ENCODE measurements at places on chromosomes 7 and 10.

DNA sequence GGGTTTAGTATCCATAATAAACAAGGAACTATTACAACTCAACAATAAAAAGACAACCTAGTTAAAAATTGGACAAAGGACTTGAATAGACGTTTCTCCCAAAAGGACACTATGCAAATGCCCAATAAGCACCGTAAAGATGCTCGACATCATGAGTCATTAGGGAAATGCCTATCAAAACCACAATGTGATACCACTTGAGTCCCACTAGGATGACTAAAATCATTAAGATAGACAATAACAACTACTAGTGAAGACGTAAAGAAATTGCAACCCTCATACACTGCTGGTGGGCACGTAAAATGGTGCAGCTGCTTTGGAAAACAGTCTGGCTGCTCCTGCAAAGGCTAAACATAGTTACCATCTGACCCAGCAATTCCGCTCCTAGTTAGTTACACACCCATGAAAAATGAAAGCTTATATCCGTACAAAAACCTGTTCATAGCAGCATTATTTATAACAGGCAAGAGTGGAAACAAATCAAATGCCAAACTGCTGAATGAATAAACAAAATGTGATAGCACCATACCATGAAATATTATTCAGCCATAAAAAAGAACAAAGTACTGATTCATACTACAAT is 17.3 kb downstream of the CCDC3 start:
- no peak for DNase-seq

GRCh38 chr7:82789883-82790609 is 346.5 kb upstream of the CACNA2D1 start:
- DNase-seq, result no peak

GRCh38 chr7:50663396-50664102 is 98.3 kb upstream of the DDC start:
- no peak for DNase-seq

DNA sequence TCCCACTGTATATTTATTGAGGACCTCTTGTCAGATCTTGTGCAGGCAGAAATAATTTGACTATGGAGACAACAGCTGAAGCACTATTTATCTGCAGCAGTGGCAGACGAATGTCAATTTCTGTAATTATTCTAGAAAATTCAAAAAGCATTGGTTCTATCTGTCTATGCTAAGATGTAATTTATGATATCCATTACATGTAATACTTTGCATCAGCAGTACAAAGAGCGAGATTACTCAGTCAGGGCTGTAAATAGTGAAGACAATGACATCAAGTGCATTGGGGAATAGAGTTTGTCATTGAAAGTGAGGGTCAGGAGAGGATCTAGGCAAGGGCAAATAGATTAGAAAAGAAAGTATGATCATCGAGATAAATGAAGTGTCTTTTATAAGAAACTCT is 508.2 kb downstream of the ZWINT start:
- no peak for DNase-seq

DNA sequence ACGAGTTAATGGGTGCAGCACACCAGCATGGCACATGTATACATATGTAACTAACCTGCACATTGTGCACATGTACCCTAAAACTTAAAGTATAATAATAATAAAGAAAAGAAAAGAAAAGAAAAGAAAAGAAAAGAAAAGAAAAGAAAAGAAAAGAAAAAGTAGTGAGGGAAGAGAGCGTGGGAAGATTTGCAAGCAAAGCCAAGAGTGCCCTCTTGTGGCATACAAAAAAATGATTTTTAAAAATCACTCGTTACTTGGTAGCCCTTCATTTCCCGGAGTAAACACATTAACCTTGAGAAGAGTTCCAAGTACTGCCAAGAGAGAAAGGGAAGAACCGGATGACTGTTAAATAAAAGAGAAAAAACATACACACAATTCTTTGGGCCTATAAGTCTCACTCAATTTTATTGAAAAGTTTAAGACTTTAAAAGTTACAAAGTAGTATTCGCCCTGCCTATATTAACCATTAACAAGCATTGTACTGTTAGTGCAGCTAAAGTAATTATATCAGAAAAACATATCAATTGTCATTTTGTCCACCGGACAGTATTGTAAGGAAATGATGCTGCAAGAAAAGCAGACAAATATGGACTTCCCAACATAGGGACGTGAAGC is 6.2 kb upstream of the CH25H start:
- DNase-seq, result peak; percentile 55

DNA sequence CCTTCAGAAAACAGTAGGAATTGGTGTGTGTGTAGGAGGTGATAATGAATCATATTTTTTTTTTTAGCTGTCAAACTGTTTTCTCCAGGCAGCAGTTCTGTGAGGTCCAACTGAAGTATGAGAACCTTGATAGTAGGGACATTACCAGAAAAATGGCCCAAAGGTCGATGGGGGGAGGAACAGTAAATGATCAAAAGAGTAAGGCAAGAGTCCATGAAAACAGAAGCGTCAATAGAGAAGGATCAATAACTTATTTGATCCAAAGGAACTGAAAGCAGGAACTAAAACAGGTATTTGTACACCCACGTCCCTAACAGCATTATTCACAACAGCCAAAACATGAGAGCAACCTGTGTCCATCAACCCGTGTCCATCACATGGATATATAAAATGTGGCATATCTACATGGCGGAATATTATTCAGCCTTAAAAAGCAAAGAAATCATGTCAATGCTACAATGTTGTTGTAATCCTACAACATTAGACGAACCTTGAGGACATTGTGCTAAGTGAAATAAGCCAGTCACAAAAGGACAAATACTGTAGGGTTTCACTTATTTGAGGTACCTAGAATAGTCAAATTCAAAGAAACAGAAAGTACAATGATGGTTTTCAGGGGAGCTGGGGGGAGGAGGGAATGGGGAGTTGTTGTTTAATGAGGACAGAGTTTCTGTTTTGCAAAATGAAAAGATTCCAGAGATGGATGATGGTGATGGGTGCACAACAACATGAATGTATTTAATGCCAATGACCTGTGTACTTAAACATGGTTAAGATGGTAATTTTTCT is 214.0 kb upstream of the KLF14 start:
- DNase-seq, result no peak

Data from left kidney (tissue), 8 donors.